ENCODE measurements at places on chromosomes 1 and 21. TPM values are rescaled to one million over a fixed set of nuclear protein-coding genes. Genes with fewer than 3 reads are reported as not detected.

DNA sequence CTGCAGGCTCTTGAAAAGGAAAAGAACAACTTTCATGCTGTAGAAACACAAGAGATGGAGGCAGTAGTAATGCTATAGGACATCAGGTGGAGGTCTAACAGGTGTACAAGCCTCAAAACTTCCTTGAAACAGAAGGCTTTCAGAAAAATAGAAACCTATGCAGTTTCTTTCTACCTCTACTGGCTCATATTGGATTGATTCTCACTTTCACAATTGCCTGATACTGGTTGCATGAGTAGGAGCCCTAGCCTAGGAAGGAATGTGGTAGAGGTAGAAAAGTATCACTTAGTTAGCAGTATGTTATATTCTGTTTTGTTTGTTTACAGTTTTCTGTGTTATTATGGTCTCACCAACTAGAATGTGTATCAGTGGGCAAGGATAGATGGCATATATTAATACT is 175.4 kb upstream of the GORAB start:
- no peak for DNase-seq
- no peaks in the 10 kb centered on the region for H3K36me3 ChIP-seq
- H3K27ac ChIP-seq: no peak overlapping the region
- H3K27me3 ChIP-seq: no peaks in the 10 kb centered on the region

DNA sequence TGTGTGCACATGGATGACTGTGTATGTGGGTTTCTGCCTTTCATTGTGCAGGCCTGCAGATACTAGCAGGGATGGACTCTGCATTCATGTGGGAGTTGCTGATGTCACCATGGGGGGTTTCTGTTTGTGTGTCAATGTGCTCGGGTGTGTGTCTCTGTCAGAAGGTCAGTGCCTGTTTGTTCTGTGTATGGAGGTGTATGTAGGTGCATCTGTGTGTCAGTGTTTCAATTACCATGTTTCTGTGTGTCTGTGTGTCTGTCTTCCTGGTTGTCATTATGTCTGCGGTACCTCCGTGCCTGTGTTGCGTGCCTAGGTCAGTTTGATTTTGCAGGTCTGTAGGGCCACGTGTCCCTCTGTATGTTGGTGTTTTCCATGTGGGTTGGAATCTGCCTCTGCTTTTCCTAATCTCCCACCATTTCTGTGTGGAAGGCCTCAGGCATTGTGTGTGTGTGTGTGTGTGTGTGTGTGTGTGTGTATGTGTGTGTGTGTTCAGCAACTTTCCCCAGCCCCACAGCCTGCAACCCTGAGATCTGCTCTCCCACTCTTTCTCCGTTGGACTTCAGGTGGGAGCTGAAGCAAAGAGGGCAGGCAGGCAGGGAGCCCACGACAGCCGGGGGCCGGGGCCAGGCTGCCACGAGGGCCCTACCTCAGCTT is 36.7 kb upstream of the WASF2 start:
- H3K4me3 ChIP-seq: peak overlapping the region; percentile 15
- peaks cover 78% of the 10 kb centered on the region for H3K4me1 ChIP-seq
- no peaks in the 10 kb centered on the region for H3K27me3 ChIP-seq
- DNase-seq: no peak

Gene GMEB1
- total RNA-seq: 10.6 TPM

DNA sequence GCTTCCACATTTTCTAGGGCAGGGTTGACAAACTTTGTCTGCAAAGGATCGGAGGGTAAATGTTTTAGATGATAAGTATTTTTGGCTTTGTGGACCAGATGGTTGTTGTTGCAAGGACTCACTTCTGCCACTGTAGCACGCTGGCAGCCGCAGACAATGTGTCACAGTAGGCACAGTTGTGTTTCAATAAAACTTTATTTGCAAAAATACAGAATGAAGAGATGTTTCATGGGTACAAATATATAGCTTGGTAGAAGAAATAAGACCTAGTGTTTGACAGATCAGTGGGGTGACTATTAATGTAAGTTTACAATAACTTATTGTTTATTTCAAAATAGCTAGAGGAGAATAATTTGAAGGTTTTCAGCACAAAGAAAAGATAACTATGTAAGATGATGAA is 127.8 kb downstream of the GRIK3 start:
- H3K27ac ChIP-seq: no peak overlapping the region
- no peaks in the 10 kb centered on the region for H3K36me3 ChIP-seq
- no peaks in the 10 kb centered on the region for H3K27me3 ChIP-seq
- H3K4me3 ChIP-seq: no peak overlapping the region
- DNase-seq: no peak
- no peaks in the 10 kb centered on the region for H3K4me1 ChIP-seq

- no peaks in the 10 kb centered on the region for H3K36me3 ChIP-seq
- no peaks in the 10 kb centered on the region for H3K27me3 ChIP-seq
- no peak for DNase-seq
- H3K4me3 ChIP-seq: no peak overlapping the region
- no peaks in the 10 kb centered on the region for H3K4me1 ChIP-seq
- H3K27ac ChIP-seq: no peak overlapping the region
These were observed 102.0 kb downstream of the KIF14 start for GRCh38 chr1:200518524-200518923.

Gene TNFRSF1B
- 4.1 TPM for total RNA-seq

Gene C2CD4D
- total RNA-seq: 0.72 TPM

DNA sequence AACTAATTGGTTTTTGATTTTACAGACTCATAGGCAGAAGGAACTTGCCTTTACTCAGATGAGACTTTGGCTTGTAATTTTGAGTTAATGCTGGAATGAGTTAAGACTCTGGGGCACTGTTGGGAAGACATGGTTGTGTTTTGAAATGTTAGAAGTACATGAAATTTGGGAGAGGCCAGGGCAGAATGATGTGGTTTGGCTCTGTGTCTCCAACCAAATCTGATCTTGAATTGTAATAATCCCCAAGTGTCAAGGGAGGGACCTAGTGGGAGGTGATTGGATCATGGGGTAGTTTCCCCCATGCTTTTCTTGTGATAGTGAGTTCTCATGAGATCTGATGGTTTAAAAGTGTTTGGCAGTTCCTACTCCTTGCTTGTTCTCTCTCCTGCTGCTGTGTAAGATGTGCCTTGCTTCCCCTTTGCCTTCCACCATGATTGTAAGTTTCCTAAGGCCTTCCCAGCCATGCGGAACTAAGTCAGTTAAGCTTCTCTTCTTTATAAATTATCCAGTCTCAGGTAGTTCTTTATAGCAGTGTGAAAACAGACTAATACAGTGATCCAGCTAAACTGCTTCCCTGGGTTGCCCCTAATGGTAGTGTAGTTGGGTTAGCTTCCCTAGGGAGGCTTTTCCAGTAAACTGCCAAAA is 10.2 kb downstream of the CPT2 start:
- H3K27me3 ChIP-seq: no peaks in the 10 kb centered on the region
- peaks cover 7% of the 10 kb centered on the region for H3K36me3 ChIP-seq
- H3K4me1 ChIP-seq: no peaks in the 10 kb centered on the region
- no peak overlapping the region for H3K4me3 ChIP-seq

Gene HSD11B1
- total RNA-seq: 2.1 TPM

DNA sequence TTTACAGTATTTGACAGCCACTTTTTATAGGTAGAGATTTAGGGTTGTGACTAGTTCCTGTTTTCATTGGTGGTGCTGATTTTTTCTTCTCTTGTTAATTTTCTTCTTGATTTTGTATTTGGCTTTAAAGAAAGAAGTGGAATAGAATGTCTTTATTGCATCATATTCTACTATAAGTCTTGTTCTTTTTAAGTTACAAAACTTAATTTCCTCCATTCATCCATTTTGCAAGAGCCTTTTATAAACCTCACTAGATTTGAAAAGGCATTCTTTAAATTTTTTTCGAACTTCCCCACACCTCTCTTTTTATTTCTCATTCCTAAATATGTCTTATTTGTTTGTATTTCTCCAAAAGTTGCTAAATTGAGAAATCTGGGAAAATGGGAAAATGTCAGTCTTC is 1368.6 kb upstream of the ADGRL4 start:
- no peak overlapping the region for H3K27ac ChIP-seq
- H3K4me3 ChIP-seq: no peak overlapping the region
- no peaks in the 10 kb centered on the region for H3K4me1 ChIP-seq
- no peaks in the 10 kb centered on the region for H3K27me3 ChIP-seq
- no peaks in the 10 kb centered on the region for H3K36me3 ChIP-seq

Gene CFHR1
- total RNA-seq: 58.2 TPM

DNA sequence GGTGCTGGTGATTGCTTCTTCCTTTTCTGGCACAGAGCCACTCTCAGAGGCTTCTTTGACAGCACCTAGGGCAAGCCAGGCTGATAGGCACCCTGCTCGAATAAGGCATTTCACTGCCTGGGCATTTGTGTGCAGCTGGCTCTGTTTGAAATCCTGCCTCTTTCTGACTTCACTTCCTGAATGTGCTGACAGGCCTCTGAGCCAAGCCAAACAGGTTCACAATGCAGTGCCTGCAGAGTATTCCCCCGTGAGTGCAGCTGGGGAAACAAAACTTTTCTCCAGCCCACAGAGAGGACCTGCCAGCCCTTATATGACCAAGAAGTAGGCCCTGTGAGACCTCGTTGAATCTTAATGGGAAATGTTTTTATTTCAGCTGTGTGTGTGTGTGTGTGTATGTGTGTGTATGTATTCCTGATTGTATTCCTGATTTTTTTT is 10.4 kb downstream of the JUN start:
- no peaks in the 10 kb centered on the region for H3K36me3 ChIP-seq
- no peaks in the 10 kb centered on the region for H3K4me1 ChIP-seq
- H3K27ac ChIP-seq: no peak overlapping the region
- H3K27me3 ChIP-seq: no peaks in the 10 kb centered on the region
- no peak overlapping the region for H3K4me3 ChIP-seq

Gene SNAPIN
- total RNA-seq: 40.9 TPM

DNA sequence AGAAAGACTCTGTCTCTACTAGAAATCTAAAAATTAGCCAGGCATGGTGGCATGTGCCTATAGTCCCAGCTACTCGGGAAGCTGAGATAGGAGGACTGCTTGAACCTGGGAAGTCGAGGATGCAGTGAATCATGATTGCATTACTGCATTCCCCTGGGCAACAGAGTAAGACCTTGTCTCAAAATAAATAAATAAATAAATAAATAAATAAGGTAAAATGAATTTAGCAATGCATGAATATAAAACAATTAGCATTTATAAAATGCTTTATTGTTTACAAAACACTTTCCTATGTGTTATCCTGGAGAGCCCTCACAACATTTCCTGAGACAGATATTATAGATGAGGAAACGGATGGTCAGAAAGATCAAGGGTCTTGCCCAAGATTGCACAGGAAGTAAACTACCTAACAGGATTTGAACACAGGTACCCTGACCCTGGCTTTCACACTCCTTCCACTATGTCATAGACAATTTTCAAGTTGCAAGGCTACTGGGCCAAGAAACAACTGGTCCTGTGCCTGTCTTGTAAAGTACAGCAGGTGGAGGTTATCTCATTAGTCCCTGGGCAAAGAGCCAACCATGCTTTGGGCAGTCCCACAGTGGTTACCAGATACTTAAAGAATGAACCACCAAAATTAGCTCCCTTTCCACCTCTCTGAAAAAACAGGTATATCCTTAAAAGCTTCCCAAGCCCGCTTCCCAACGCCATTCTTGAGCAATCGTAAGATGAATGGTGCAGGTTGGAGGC is 15.4 kb upstream of the VSIG8 start:
- peaks cover 2% of the 10 kb centered on the region for H3K4me1 ChIP-seq
- no peak overlapping the region for H3K27ac ChIP-seq
- no peaks in the 10 kb centered on the region for H3K36me3 ChIP-seq
- no peak overlapping the region for H3K4me3 ChIP-seq
- no peak for DNase-seq

- no peak for DNase-seq
- H3K27ac ChIP-seq: no peak overlapping the region
- H3K36me3 ChIP-seq: no peaks in the 10 kb centered on the region
- H3K4me1 ChIP-seq: peaks cover 9% of the 10 kb centered on the region
- no peaks in the 10 kb centered on the region for H3K27me3 ChIP-seq
These were observed 12.6 kb downstream of the CD2 start for GRCh38 chr1:116766616-116767469.

Gene C4BPA
- total RNA-seq: 17.2 TPM

GRCh38 chr1:168466092-168466713 is 77.6 kb downstream of the XCL2 start:
- H3K4me3 ChIP-seq: no peak overlapping the region
- peak; percentile 73 for DNase-seq
- H3K27ac ChIP-seq: peak overlapping the region; percentile 67
- H3K4me1 ChIP-seq: peaks cover 22% of the 10 kb centered on the region

- H3K27me3 ChIP-seq: peaks cover 4% of the 10 kb centered on the region
- no peak for DNase-seq
- no peaks in the 10 kb centered on the region for H3K4me1 ChIP-seq
- H3K27ac ChIP-seq: no peak overlapping the region
- no peaks in the 10 kb centered on the region for H3K36me3 ChIP-seq
These were observed 8.5 kb upstream of the BSND start for GRCh38 chr1:54989968-54990810.

Gene GSTM1
- 21.1 TPM for total RNA-seq

GRCh38 chr1:37498872-37499617 is 15.5 kb downstream of the MEAF6 start:
- H3K36me3 ChIP-seq: no peaks in the 10 kb centered on the region
- DNase-seq: peak; percentile 10
- no peak overlapping the region for H3K27ac ChIP-seq
- no peaks in the 10 kb centered on the region for H3K27me3 ChIP-seq

Gene GIPC2
- 24.0 TPM for total RNA-seq

DNA sequence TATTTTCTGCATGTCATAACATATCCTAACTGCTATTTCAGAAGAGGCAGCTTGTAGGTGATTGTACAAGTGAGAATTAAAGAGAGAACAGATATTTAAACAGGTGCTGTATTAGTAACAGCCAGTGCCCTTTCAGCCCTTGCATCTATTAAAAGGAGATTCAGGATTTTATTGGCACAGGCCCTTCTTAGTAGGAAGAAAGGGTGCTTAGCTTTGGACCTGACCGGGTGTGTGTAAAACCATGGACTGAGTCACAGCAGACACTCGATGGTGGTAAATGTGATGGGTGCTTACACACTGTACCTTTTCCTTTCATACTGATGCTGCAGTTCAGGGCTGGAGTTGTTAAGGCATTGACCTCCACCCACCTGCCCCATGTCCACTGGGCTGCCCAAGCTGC is 12.7 kb upstream of the CD101 start:
- no peak overlapping the region for H3K4me3 ChIP-seq
- H3K27me3 ChIP-seq: no peaks in the 10 kb centered on the region
- H3K4me1 ChIP-seq: peaks cover 10% of the 10 kb centered on the region
- DNase-seq: no peak
- no peak overlapping the region for H3K27ac ChIP-seq

DNA sequence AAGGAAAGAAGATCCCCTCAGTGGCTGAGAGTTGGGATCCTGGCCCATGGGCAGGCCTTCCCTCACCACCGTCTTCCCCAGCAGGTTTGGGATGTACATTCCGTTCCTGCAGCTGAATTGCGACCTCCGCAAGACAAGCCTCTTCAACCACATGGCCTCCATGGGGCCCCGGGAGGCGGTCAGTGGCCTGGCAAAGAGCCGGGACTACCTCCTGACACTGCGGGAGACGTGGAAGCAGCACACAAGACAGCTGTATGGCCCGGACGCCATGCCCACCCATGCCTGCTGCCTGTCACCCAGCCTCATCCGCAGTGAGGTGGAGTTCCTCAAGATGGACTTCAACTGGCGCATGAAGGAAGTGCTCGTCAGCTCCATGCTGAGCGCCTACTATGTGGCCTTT is 16.3 kb upstream of the KPNA6 start:
- no peak for DNase-seq
- no peak overlapping the region for H3K27ac ChIP-seq
- no peak overlapping the region for H3K4me3 ChIP-seq

GRCh38 chr1:17922833-17923232 is 167.7 kb downstream of the ACTL8 start:
- no peaks in the 10 kb centered on the region for H3K36me3 ChIP-seq
- no peak overlapping the region for H3K27ac ChIP-seq
- H3K27me3 ChIP-seq: peaks cover 13% of the 10 kb centered on the region
- DNase-seq: peak; percentile 69

GRCh38 chr21:38356883-38357625 is 100.3 kb downstream of the KCNJ15 start:
- peaks cover 4% of the 10 kb centered on the region for H3K4me1 ChIP-seq
- H3K36me3 ChIP-seq: no peaks in the 10 kb centered on the region
- no peak overlapping the region for H3K4me3 ChIP-seq
- H3K27me3 ChIP-seq: no peaks in the 10 kb centered on the region
- DNase-seq: no peak

Gene PKN2
- 55.1 TPM for total RNA-seq

Data from hepatocyte (in vitro differentiated cells).